Right cardiac atrium (tissue), 5 donors: ENCODE measurements at places on chromosomes 6 and 20. TPM values are rescaled to one million over a fixed set of nuclear protein-coding genes. Genes with fewer than 3 reads are reported as not detected.

CPNE5 gene
- 31.7 TPM for total RNA-seq

FAM83D gene
- 0.88 TPM for total RNA-seq

ZNF831 gene
- total RNA-seq = 0.06 TPM

SNX3 gene
- total RNA-seq = 248 TPM

NOTCH4 gene
- total RNA-seq = 14.4 TPM

CRISP2 gene
- total RNA-seq = not detected

DNA sequence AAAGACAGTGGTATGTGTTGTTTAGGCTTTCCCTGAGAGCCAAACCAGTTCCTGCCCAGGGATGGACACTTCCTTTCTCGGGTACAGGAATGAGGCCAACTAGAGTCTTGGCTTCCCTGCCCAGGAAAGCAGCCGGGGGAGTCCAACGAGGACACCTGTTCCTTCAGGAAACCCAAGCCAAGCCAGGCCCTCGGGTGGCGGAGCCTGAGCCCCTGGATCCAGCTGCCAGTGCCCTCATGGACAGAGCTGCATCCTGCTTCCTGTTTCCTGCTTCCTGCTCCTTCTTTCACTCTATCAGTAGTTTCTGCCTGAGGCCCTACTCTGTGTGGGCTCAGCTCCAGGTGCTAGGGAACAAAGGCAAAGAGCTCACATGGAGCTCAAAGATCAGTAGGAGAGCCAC is 7.9 kb upstream of the SIRPA start:
- DNase-seq = no peak

DNA sequence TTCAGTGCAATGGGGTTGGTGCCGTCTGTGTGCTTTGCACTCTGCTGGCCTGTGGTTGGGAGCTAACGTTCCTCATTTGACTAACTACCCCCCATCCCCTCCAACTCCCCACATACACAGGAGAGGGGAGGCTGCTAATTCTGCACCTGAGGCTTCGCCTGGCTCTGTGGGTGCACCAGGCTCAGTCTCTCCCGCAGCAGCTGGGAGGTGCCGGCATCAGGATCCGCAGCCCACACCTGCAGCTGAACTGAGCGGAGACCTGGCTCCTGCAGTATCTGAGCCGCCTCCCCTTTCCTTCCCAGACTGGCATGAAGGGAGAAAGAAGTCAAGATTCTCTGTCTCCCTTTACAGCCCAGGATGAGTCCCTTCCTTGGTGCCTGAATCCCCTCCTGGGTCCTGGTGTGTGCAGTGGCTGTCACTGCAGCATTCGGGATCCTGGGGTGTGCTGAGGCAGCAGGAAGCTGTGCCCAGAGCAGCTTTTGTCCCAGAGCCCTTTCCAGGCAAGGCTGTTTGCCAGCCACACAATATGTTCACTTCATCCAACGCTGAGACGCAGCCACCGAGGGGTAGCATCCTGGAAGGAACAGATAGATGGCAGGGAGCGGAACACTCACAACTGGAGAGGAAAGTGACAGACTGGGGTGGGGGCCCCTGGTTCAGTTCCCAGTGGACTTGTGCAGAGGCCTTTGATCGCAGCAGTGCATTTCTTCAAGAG is 70.2 kb downstream of the CDH4 start:
- DNase-seq = no peak

- DNase-seq = no peak
Measured at GRCh38 chr6:111805511-111806164, 67.6 kb downstream of the FYN start.

DNA sequence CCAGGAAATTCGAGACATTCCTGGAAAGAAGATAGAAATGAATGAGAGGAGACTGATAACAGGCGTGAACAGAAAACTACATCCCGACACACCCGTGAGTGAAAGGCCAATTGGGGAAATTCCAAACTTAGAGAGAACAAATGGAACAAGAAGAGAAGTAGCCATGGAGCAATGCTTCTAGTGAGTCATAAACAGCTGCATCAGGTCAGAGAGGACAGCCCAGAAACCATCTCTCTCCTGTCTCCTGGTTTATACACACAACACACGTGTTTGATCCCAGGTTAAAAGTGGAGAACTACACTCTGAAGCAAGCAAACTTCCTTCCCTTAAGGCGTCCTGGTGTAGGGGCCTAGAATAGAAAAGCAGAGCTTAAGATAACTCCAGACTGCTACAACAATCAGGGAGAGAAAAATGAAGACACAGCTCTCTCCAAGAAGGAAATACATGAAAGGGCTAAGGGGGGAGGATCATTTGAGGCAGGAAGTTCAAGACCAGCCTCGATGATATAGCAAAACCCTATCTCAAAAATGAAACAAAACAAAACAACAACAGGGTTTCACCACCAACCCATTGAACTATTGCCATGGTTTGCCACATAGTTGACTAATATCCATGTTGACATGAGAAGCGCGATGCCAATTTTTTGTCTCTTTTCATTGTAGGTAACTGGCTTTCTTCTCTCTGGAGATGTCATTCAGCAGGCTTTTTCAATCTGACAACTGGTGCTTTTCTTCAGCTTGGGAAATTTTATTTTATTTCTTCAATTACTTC is 26.9 kb downstream of the NRN1 start:
- DNase-seq = no peak

- DNase-seq = peak; percentile 35
Measured at GRCh38 chr6:169738204-169738975, 13.0 kb downstream of the DYNLT2 start.

GRCh38 chr20:43832096-43832816 is 82.4 kb upstream of the TOX2 start:
- no peak for DNase-seq

DNA sequence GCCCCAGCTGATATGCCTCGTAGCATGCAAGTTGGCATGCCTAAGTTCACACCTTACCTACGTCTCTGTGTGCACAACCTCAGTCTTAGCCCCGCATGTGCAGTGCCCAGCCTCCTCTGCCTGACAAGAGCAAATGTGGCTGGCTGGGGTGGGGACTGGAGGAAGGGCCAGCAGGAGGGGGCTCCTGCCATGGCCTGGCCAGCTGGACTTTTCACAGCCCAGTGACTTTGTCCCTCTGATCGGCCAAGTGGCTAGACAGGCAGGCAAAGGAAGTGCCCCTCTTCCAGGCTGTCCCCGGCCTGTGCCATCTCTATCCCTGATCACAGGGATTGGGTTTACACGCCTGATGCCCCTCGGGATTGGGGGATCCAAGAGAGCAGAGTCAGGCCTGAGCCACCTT is 49.5 kb upstream of the SIRPA start:
- DNase-seq = no peak
